Breast epithelium (tissue), 4 donors: ENCODE measurements at places on chromosomes 2 and 18. TPM values are rescaled to one million over a fixed set of nuclear protein-coding genes. Genes with fewer than 3 reads are reported as not detected.

ANKRD30BL gene
- 1.5 TPM for total RNA-seq

PLCD4 gene
- total RNA-seq, result 8.0 TPM

GRCh38 chr2:53432936-53433335, 334.7 kb upstream of the CHAC2 start:
- no peak for DNase-seq

- DNase-seq, result no peak
Observed at GRCh38 chr2:149921911-149922616, 334.5 kb upstream of the MMADHC start.

- DNase-seq, result no peak
Observed at GRCh38 chr2:216195565-216196029, 86.4 kb downstream of the XRCC5 start.

RNF152 gene
- total RNA-seq, result 31.5 TPM

DNA sequence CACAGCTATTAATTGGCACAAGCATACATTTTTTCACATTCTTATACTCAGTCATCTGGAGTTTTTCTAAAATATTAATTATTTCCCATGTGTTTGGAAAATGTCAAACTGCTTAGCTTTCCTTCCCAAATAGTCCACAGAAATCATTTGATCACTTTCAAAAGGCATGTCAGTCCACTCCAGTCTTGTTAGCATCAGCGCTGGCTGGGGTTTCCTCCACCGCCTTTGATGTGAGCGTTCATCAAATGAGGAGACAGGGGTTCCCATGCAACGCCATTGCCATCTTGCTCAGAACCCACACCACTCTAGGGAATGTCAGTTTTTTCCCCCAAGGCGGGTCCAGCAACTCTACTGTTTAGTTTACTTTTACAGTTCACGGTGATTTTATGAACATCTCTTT, 13.1 kb upstream of the RAX start:
- no peak for DNase-seq

DNA sequence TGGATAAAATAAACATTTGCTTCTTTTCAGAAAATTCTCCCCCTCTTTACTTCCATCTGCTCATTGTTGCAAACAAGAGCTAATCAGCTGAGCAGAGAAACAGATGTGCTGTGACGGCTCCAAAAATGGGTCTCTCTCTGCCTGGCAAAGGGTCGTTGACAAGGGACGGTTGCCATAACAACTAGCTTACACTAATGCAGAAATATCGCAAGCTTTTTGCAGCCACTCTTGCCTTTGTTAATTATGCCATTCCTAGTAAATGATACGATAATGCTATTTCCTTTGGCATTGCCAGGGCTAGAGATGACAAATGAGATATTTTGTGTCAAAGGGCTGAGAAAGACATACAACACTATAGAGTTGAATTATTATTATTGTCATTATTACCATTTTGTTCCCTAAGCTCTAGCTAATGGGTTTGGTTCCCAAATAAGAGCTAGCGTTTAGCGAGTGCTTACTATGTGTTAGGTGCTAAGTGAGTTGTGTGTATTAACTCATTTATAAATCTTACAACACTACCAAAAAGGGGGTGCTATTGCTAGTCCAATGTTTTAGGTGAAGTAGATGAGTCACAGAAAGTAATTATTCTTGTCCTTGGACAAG, 46.8 kb downstream of the MYO3B start:
- no peak for DNase-seq

MAL gene
- 0.32 TPM for total RNA-seq

DNA sequence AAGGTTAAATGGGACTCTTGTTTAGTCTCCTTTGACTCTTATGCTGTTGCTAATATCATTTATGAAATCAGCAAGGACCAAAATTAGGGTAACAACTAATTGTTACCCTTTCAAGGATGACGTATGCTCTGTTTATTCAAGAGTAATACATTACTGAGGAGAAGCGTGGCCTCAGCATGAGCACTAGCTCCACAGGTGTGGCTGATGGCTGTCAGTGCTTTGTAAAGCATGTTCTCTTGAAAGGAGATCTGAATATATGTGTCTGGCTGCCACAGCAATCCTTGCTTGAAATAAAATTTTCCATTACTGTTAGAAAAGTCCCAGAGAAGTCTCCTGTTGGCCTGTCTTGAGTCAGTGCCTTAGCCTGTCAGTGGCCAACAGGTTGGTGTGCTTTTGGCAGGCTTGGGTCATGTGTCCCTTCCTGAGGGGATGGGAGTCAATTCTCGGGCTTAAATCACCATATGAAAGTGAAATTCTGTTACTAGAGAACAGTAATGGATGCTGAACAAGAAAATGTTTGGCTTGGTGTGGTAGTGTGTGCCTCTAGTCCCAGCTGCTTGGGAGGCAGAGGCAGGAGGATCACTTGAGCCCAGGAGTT, 32.7 kb downstream of the ABI2 start:
- no peak for DNase-seq

GRCh38 chr2:48915227-48915626, 159.7 kb upstream of the LHCGR start:
- DNase-seq, result no peak

PID1 gene
- total RNA-seq, result 42.0 TPM

DNA sequence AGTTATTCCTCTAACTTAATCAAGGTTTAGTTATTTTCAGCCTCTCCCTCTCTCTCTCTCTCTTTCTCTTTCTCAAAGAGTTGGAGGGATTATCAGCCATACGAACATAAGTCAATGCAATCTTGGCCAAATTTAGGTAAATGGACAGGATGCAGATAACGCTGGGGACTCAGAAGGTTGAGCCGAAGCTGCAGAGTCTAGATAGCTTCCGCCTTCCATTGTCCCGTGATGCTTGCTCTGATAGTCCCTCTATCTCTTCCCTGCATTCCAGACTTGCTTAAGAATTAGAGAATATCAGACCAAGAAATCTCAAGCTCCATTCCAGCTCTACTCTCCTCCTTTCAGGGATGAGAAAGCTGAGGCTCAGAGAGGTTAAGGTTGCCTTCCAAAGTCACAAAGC, 502.8 kb upstream of the TNP1 start:
- no peak for DNase-seq
